ENCODE measurements at places on chromosomes 11 and 22.

GRCh38 chr11:59289356-59290181 lies 69.1 kb upstream of the OR5AN1 start:
- DNase-seq: no peak

GRCh38 chr11:18324381-18324780 lies 2.0 kb downstream of the GTF2H1 start:
- DNase-seq: no peak

DNA sequence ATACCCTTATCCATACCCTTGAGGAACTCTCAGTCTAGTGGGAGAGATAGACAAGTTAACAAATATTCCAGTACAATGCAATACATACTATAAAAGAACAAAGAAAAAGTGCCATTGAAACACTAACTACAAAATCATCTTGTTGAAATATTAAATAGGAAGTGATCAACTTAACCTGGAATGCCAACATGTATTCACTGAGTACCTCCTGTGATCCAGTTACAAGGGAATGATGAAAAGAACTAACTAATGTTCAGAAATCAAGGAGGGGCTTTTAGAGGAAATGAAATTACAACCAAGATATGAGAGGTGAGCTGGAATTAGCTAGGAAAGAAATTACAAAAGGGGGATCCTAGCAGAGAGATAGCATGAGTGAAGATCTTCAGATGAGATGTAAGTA lies 6.2 kb upstream of the FIBIN start:
- DNase-seq: no peak

- DNase-seq: peak; percentile 76
Observed at GRCh38 chr22:50473855-50474671, 772 bp downstream of the SBF1 start.

- peak; percentile 96 for DNase-seq
Observed at GRCh38 chr11:128420951-128421350, 166.4 kb downstream of the ETS1 start.

GRCh38 chr22:38097058-38097457 lies 13.1 kb upstream of the SLC16A8 start:
- DNase-seq: no peak

DNA sequence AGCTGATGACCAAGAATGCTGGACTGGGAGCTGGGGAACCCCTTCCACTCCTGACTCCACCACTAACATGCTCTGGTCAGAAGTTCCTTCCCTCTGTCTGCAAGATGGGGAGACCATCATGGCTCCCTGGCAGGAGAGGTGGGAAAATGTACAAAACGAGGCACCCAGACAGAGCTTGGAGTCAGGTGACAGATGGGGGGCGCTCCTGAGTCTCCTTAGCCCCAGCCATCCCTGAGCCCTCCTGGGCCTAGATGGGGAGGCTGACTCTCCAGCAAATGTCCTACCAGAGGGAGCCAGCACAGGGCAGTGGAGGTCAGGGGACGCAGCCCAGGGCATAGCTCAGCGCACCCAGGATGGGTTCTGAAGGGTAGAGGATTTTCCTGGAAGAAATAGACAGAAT lies 20.0 kb downstream of the KCNJ4 start:
- no peak for DNase-seq

DNA sequence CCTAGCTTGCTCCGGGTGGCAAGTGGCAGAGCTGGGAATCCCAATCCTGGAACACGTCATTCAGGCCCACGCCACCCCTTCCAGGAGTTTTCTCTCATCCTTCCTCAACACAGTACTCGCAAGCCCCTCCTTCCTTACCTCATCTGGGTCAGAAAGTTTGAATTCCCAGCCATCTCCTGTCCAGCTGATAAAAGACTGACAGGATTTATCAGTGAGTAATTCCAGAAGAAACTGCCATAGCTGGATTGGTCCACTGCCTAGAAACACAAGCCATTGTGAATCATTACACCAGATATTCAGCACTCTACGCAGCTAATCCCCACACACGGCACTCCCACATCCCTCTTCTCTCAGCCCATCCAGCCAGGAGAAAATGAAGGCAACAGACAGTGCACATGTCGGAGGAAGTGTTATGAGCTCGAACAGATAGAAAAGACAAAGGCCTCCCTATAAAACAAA lies 124.0 kb downstream of the ETS1 start:
- peak; percentile 80 for DNase-seq

GRCh38 chr11:57474017-57474802 lies 13.9 kb downstream of the RTN4RL2 start:
- DNase-seq: no peak

DNA sequence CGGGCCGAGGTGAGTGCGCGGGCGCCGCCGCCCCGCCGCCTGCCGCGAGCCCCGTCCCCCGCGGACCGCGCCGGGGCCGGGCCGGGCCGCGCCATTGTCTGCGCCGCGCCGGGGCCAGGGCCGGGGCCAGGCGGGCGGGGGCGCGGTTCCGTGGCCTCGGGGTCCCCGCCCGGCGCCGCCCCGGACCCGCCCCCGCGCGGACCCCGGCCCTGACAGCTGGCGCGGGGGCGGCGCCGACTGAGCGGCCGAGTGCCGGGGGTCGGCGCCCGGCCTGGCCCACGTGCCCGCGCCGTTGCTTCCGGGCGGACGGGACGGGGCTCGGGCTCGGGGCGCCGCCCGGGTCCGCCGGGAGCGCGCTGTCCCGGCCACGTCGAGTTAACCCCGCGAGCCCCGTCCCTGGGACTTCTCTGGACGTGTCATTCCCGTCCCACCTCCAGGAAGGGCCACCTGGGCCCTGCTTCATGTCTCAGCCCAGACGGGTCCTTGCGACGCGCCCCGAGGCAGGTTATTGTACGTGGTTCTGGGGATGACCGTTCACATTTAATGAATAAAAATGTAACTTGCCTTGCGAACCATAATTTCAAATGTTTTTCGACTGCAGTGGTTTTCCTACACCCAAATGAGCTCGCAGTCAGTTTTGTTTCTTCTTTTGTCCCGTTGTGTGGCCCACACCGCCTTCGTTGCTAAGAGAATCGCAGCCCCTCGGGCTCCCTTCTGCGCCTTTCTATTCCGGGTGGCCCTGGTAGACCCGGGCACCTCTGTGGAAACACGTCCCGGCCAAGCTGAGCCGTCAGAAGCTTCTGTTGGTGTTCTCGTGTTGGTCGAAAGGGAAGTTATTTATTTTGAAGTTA lies 562 bp downstream of the ZBED4 start:
- peak; percentile 69 for DNase-seq

DNA sequence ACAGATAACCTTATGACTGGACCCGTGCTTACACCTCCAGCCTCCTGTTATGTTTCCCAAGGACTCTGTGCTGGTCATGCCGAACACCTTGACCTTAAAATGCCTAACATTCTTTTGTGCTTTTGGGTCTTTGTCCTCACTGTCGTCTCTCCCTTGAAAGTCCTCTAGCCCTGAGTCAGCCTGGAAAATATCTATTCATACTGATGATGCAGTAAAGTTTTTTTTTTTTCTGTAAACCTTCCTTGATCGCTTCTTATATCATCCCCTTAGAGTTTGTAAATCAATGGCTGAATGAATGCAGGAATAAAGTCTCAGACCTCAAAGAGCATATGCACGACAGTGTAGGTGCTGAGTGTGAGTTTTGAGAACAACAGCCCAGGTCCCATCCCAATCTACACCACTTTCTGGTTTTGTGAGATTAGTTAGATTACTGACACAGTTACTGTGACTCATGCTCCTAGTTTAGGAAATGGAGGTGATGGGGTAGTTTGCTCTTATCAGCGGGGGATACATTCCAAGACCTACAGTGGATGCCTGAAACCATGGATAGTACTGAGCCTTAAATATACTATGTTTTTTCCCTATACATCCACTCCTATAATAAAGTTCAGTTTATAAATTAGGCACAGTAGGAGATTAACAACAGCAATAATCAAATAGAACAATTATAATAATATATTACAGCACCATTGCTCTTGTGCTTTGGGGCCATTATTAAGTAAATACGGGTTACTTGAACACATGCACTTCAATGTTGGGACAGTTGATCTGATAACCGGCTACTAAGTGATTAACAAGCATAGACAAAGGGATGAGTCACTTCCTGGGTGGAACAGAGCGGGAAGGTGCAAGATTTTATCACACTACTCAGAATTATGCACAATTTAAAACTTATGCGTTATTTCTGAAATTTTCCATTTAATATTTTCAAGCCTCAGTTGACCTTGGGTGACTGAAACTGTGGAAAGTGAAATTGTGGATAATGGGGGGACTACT lies 8.6 kb downstream of the TCN1 start:
- no peak for DNase-seq

DNA sequence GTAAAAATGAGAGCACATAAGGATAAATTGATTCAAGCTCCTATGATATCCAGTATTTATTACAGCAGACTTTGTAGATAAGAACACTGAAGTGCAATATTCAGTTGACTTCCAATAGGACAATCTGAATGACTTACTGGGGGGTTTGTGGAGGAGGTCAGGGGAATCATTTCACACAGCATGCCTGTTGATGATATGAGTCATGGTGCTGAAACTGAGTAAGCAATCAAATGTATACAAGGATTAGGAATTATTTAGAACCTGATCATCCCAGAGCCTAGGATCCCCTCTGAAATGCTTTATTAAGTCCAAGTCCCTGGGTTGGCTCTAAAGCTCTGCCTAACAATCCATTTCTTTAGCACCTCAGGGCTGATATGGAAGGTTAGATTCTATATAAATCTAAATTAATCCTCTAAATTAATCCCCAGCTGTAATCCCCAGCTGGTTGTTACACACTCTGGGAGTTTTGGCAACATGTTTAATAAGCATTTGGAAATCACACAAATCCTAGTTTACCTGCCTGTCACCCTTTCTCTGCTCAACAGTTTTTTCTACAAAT lies 326.4 kb downstream of the GUCY1A2 start:
- DNase-seq: no peak

DNA sequence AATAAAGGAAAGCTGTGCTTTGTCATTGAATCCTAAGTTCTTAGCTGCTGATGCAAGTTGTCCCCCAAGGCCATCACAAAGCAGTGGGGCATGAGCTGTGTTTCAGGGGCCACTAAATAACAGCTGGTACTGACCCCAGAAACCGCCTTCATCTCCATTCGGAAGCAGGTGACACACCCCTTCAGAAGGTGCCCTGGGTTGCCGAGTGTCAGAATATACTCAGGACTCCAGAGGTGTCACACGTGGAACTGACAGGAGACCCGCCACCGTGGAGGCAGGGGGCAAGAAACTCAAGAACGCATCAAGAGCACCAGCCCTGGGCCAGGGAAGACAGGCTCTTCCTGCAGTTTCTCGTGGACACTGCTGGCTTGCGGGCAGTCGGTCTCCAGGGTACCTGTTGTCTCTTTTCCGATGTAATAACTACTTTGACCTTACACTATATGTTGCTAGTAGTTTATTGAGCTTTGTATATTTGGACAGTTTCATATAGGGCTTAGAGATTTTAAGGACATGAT lies 41.5 kb downstream of the PPP2R1B start:
- DNase-seq: no peak

DNA sequence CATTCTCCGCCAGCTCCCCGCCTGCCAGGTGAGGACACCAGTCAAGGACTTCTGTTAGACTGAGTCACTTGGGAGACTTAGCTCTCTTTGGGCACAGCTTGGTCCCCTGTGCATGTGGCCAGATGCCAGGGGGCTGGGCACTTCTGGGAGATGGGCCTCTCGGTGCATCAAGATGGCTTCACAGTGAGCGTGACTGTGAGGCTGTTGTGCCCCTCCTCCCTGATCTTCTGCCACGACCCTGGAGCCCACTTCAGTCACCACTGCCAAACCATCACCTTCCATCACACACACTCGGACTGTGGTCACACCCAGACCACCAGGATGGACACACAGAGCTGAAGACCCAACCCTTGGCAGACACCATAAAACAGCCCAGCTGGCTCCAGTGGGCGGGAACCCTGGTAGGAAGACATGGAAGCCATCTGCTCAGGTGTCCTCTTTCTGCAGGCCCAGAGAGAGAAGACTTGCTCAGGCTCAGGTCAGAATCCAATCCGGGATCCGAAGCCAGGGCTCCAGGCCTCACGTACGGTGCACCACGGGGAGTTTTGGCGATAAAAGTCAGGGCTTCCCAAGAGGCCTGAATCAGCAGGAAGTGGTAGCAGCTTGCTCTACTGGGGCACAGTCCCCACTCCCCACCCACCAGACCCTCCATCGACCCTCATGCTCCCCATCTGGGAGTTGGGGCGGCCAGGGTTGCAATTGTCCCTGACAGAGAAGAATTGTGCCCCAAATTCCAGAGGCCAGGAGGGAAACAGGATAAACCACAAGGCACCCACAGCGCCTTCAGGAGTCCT lies 29.8 kb upstream of the CD5 start:
- DNase-seq: no peak

GRCh38 chr22:32202539-32203180 lies 2.2 kb downstream of the RFPL2 start:
- peak; percentile 52 for DNase-seq

DNA sequence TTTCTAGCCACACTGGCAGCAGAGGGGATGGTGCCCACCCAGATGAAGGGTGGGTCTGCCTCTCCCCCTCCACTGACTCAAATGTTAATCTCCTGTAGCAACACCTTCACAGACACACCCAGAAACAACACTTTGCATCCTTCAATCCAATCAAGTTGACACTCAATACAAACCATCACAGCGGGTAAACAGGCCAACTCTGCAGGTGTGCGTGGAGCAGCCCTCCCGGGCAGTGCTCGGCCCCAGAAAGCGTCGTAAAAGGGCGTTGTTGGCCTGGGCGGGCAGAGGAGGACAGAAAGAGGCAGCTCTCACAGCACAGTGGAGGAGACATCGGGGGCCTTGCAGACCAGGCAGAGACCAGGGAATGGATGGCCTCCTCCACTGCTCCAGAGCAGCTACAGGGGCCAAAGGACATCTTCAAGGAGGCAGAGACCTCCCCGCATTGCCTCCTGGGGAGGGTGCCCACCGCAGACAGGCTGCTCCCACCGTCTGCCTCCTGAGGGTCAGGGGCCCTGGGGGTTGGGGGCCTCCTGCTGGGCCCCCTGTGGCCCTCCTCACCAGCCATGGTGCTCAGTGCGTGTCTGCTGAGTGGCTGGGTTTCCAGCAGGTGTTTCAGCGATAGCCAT lies 56.1 kb upstream of the FADD start:
- no peak for DNase-seq

DNA sequence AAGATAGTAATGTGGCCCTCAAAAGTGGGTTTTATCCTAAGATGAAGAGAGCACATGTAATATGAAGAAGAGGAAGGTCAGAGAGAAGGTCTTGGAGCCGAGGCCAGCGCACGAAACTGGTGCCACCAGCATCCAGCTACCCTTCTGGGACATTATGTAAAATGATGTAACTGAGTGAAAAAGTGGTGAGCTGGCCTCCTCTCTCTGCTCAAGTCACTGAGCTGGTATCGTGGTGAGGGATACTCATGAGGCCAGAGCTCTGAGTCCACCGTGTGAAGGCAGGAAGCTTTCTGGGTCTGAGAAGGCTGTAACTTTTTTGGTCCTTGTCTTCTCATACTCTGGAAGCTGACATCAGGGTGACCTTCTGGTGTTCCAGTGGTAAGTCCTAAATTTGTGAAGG lies 25.1 kb downstream of the RNF185 start:
- DNase-seq: no peak

DNA sequence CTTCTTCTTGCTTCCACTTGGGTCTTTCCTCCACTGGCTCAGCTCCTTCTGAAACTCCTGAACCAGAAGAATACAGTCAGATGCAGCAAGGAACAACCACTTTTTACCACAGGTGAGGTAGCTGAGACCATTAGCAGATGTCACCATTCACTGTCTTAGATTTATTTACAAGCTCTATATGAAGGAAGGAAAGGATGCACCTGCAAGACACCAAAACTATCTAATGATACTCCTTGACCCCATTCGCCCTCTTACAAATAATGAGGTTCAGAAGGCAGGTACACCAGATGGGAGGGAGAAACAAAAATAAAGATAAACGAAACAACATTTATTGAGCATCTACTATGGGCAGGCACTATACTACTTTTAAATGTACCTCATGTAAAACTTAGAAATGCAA lies 10.3 kb downstream of the TFIP11 start:
- DNase-seq: no peak

GRCh38 chr11:30991376-30991775 lies 378.2 kb downstream of the DCDC1 start:
- DNase-seq: no peak
